ENCODE measurements at places on chromosomes 4 and X.

DNA sequence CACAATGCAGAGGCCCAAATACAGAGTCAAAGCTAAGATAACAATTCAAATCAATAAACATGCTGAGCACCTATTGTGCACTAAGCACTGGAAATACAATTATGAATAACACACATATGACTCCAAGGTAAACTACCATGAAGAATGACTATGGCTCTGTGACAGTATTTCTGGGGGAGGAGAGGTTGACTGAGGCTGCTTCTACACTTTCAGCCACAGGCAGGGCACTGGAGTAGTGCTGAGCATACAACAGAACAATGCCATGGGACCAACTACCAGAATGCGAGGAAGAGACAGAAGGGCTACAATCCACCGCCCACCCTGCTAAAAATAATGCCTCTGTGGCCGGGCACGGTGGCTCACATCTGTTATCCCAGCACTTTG lies 13.7 kb downstream of the TEC start:
- no peak for DNase-seq

- no peak for DNase-seq
Observed at GRCh38 chrX:23504540-23504884, 162.8 kb upstream of the PRDX4 start.

- DNase-seq: no peak
Observed at GRCh38 chr4:92387459-92388069, 83.8 kb downstream of the GRID2 start.

GRCh38 chrX:17361620-17362019 lies 13.4 kb upstream of the NHS start:
- no peak for DNase-seq

DNA sequence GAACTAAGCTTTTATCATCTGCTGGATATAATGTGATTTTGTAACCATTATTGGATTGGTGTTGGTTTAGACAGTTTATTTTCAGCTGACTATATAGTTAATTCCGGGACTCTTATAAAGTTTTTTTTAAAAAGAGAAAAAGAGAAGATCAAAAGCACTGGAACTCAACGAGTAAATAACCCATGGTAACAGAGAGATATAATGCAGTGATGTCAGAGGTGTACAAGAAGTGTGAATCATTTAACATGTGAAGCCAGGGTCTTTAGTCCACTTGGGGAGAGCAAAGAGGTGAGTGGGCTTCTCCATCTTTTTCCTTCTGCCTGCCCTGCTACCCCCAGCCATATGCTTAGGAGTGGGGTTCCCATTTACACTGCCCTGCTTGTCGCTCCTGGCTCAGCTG lies 3.2 kb downstream of the TMEM165 start:
- DNase-seq: no peak

DNA sequence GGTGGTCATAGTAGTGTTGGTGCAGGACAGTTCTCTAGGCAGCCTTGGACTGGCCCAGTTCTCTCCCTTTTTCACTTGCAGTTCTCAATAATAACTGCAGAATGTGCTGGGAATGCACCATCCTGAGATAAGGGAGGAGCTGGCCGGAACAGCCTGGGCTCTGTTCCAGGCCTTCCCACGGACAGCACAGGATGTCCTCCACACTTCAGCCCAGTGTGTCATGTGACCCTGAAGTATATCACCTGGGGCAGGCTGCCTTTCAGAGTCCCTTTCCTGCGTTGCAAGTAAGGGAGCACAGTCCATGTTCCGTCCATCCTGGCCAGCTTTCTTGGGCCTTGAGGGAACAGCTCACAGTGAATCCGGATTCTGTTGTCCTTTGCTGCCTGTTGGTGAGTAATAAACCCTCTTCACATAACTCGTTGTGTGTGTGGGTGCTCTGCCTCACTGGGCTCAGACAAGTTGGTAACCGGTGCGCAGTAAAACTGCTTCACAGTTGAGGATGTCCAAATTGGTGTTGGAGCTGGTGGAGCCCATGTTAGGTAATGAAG lies 32.3 kb upstream of the BBS12 start:
- DNase-seq: no peak

- no peak for DNase-seq
Observed at GRCh38 chrX:134364711-134365110, 95.3 kb upstream of the HPRT1 start.

DNA sequence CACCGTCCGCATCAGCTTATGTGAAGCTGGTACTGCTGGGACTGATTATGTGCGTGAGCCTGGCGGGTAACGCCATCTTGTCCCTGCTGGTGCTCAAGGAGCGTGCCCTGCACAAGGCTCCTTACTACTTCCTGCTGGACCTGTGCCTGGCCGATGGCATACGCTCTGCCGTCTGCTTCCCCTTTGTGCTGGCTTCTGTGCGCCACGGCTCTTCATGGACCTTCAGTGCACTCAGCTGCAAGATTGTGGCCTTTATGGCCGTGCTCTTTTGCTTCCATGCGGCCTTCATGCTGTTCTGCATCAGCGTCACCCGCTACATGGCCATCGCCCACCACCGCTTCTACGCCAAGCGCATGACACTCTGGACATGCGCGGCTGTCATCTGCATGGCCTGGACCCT lies 5.5 kb upstream of the TSPYL2 start:
- peak; percentile 44 for DNase-seq

DNA sequence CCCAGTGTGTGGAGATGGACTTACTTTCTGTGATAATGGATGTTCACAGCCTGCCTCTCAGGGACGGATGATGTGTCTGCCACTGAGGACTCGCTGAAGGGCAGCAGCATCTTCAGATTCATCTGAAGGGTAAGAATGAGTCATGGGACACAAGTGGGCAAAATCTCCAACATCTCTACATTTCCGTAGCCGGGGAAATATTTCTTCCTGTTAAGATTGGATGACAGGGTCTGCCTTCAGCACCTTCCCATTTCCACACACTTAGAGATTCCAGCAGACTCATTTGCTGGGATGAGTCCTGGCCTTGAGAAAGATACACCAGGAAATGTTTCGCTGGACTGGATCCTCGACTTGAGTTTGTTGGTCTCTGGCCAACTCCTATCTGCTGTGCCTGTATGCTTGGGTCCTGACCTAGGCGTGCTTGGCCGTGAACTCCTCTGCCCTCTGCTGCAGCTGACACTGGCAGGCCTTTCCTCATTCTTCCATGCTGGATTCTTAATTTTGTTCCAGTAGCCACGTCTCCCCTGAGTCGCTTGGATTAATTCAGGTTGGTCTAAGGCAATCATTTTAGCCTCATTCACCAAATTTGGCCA lies 46.5 kb upstream of the SOD3 start:
- no peak for DNase-seq

DNA sequence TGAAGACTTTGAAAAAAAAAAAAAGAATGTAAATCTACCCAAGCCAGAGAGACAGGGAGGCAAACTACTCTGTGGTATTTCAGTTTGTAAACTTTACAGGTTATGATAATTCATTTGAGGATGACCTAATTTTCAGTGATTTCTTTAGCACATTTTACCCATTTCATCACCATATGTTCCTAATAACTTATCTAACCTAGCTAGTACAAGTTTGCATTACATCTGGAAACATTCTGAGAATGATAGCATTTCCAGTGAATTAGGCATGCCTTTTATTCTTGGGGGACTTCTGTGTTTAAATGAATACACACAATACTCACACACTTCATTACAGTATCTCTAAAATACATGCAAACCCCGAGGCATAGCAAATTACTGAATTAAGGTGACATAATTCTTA lies 1055.5 kb downstream of the PCDH18 start:
- DNase-seq: no peak

GRCh38 chrX:9913146-9913433 lies 54.1 kb upstream of the CLDN34 start:
- no peak for DNase-seq

DNA sequence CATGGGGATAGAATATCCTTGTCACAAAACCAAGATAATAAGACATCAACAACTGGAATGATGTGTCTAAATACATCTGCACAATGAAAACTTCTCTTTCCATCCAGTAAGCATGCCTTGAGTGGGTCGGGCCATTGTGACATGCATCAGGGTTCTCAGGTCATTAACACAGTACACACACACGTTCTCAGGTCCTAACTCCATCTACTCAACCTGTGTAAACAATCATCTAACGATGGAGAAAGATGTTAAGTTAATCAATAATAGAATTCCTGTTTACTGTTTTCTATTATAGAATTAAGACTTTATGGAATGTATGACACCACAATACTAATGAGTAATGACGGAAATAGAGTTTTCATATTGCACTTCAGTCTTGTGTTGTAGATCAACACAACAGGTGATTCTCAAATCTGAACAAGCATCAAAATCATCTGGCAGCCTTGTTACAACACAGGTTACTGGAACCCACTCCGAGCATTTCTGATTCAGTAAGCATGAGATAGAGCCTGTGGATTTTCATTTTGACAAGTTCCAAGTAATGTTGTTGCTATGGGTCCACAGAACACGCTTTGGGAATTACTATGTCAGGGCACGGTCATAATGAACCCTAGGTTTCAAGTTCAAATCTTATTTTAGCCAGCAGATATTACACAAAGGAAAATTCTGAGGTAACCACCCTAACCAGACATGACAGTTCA lies 315.8 kb upstream of the TEX13C start:
- no peak for DNase-seq

GRCh38 chrX:23782863-23783588 lies at the start of gene SAT1:
TSS of gene SAT1 (plus strand) at chrX:23783173. CDS start at chrX:23783352, 179 bp downstream.
- peak; percentile 94 for DNase-seq

GRCh38 chrX:136163689-136164088 lies 16.4 kb downstream of the FHL1 start:
- no peak for DNase-seq

GRCh38 chr4:41303372-41304118 lies 46.8 kb downstream of the UCHL1 start:
- no peak for DNase-seq

DNA sequence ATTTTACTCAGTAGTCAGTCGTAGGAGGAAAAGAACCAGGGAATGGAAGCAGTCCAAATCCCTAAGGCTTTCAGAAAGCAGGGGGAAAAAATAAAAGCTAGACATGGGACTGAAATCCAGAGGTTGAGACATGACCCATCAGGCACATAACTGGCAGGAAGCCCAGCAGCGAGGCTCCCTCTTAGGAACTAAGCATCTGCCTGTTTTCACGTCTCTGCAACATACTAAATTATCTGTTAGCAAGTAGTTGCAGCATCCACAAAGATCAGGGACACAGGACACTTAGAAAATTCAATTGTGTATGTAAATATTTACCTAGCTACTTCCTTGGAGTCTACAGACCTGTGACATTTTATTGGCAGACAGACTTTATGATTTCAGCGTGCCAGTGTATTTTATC lies 118.0 kb upstream of the EDNRA start:
- DNase-seq: no peak

GRCh38 chr4:173288698-173289352 lies 45.3 kb downstream of the HMGB2 start:
- DNase-seq: no peak

Data from activated CD8-positive, alpha-beta memory T cell treated with anti-CD3 and anti-CD28 coated beads for 24 hours (primary cell).